Endothelial cell (in vitro differentiated cells): ENCODE measurements at places on chromosomes 2 and 18.
A peak's percentile ranks its signal among the peaks of the same experiment; 100 is the strongest.

GRCh38 chr18:2223449-2223848, 347.9 kb downstream of the METTL4 start:
- DNase-seq, result no peak

GRCh38 chr2:3703757-3704355, 481 bp downstream of the DCDC2C start:
- no peak for DNase-seq

- DNase-seq, result no peak
Observed at GRCh38 chr18:47418746-47419145, 167.3 kb upstream of the SKOR2 start.

- DNase-seq, result no peak
Observed at GRCh38 chr2:7681881-7682461, 764.8 kb downstream of the RNF144A start.

DNA sequence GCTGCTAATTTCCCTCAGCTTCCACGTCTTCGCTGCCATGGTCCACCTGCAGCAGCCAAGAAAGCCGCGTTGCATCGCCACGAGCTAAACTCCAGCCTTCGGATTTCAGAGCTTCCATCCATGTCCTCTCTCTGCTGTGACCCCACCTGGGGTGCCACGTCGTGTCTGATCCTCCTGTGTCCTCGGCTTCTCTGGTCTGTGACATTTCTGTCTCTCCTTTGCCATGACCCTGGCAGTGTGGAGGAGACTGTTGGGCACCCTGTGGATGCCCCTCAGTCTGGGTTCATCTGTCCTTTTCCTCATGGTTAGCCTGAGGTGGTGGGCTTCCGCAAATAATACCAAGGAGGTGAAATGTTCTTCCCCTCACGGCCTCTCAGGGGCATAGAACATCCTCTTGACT, 106.8 kb downstream of the RTP5 start:
- DNase-seq, result no peak

GRCh38 chr2:44778671-44779476, 162.6 kb upstream of the SIX3 start:
- peak; percentile 16 for DNase-seq

- peak; percentile 23 for DNase-seq
Observed at GRCh38 chr2:33598561-33599174, 431 bp downstream of the FAM98A start.

DNA sequence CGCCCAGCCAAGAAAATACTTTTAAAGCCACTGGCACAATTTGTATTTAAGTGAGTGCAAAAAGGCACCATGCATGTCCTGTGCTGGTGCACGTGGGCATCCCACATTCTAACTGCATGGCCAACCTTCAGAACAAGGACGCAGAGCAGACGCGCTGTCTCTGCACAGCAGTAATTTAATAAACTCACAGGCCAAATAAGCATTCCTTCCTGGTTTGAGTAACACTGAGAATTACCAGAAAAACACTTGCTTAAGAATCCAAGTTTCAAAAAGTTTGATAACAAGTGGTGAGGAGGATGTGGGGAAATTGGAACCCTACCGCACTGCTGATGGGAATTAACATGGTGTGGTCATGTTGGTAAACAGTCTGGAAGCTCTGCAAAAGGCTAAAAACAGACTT, 38.7 kb downstream of the RPL31 start:
- no peak for DNase-seq
